Astrocyte of the cerebellum (primary cell): ENCODE measurements at places on chromosomes 4 and X.

GRCh38 chr4:1321486-1321885, 25.5 kb upstream of the UVSSA start:
- DNase-seq, result no peak

DNA sequence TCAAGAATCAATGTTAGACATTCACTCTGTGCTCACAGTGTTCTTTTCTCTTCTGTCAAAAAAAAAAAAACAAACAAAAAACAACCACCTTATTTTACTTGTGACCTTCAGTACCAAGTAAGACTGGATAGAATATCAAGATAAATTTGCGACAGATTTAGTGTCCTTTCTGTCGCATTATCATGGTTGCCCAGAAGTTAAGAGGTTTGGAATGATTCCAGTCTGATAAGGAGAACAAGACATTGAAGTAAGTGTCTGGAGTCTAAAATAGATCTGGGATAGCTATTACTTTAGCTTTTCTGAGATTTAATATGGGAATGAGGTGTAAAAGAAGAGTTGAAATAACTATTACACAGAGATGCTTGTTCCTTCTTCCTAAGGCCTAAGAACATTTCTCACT, 31.7 kb downstream of the SNCA start:
- no peak for DNase-seq

- DNase-seq, result no peak
Observed at GRCh38 chrX:120251471-120252011, 929 bp downstream of the ZBTB33 start.

DNA sequence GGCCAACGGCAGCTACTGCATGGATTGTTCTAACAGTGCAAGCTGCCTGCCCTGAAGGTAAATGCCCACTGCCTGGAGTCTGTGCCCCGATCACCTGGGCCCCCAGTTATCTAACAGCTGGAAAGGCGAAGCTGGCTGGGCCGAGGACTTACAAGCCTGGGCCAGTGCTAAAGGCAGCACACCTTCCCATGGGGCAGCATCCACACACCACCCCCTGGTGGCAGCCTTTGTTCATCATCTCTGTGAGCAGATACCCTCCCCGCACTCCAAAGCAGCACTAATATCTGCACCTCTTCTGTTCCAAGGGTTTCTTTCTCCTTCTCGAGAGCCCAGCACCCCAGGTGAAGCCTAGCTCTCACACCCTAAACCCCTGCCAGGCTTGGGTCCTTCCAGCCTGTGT, 7.6 kb downstream of the SLC2A9 start:
- DNase-seq, result no peak

- DNase-seq, result no peak
Observed at GRCh38 chr4:153221783-153222706, 17.8 kb downstream of the TRIM2 start.

DNA sequence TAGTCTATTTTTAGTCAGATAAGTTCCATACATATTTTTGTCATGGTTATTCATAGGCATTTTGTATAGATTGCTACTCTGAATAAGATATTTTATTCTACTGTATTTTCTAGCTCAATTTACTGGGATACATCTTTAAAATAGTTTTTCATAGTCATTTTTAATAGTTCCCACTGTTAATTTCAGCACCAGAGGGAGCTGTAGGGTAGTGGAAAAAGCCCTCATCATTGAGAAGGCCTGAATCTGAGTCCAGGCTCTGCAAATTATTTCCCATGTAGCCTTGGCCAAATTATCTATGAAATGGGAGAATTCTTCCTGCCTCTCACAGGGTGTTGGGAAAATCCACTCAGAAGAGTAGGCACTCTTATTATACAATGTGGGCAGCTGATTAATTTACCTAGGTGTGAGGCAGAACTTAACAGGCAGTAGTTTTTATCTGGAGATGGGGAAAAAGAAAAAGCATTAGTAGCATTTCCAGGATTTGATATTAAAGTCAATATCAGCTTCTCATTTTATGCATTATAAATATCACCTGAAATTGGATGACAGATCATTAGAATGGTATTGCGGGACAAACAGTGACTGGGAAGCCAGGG, 102.9 kb upstream of the PAQR3 start:
- peak; percentile 32 for DNase-seq

GRCh38 chr4:114019969-114020358, 40.5 kb upstream of the ARSJ start:
- no peak for DNase-seq

DNA sequence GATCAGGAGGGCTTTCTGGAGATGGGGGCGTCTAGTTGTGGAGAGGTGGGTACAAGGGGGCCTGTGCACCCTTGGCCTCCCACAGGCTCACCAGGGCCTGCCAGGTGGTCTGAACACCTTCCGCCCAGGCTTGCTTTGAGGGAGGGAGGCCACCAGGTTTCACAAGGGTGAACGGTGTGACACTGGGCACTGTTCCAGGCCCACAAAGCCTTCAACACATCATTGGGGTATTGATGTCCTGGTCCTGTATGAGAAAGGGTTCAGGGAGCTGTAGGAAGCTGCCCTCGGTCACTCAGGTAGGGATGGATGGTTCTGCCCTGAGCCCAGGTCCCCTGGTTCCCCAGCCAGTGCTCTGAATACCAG, 6.0 kb downstream of the HTRA3 start:
- no peak for DNase-seq

DNA sequence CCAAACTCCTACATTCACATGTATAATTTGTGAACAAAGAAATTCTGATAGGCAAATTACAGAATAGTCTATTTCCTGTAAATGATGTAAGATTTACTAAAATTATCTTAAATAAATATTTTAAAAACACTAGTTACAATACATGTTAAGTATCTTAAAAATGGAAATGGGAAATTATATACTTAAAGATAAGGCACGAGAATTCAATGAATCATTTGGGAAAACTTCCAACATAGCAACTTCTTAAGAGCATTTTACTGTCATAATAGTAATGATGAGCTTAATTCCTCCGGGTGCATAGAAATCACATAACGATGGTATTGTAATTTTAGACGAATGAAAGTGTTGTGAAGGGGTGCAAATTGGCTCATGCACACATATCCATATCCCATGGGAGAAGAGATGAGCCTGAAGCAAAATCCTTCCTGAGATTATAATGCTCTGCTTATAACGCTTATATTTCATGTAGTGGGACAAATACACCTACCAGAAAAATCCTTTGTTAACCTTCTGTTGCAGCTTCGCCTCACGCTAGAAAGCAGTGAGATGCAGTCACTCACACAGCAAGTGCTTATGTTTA, 873.5 kb downstream of the PDHA2 start:
- DNase-seq, result no peak

DNA sequence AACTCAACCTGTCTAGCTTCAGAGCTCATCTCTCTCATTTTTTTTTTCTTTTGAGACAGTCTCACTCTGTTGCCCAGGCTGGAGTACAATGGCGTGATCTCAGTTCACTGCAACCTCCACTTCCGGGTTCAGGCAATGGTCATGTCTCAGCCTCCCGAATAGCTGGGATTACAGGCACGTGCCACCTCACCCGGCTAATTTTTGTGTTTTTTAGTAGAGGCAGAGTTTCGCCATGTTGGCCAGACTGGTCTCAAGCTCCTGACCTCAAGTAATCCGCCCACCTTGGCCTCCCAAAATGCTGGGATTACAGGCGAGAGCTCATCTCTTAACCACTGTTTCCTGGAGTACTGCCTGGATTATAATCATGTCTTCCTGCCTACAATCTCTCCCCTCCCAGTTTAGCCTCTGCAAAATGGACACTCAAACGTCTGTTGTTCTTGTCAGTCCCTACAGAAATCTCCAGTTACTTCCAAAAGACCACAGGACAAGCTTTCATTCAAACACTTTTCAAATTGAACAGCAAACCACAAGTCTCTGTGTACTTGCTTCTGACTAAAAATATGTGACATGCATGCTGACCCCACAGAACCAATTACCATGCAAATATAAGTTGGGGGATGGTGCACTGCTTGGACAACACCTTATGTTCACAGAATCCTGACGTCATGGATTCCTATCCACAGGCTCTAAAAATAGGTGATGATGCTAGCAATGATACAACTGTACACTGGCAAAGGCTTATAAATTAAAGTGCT, 137.2 kb downstream of the SH3KBP1 start:
- no peak for DNase-seq

DNA sequence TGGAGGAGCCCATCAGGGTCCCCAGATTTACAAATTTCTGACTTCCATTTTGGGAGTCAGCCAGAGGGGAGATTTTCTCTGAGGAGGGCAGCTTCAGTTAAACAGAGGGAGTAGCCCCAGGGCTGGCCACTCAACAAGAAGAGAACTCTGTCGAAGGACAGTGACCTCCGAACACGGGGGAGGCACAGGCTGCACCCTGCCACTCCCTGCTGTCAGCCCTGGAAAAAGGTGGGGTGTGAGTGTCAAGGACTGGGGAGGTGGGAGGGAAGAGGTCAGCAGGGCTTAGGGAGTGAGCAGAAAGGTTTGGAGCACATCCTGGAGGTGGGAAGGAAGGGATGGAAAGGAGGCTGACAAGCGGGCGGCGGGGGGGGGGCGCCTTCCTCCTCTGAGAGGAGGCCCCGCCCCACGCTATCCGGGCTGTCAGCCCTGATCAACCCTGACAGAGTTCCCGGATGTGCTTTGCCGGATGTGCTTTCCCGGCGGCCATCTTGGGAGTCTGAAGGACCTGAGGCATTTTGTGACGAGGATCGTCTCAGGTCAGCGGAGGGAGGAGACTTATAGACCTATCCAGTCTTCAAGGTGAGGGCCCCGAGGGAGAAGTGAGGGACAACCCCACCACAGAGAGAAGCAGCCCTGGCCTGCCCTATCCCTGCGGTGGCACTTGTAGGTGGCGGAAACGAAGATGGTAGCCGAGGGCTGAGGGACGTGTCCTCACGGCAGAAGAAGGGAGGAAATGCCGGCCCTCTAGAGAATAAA, at the start of gene MAGEC1:
Gene MAGEC1, plus strand, starts transcription at position 495 of the 756 bp plus-strand sequence. CDS start 1,179 bp downstream, outside the sequence.
- no peak for DNase-seq

GRCh38 chrX:57821703-57822387, 88.4 kb downstream of the ZXDA start:
- peak; percentile 1 for DNase-seq

- no peak for DNase-seq
Observed at GRCh38 chr4:100841911-100842310, 324.1 kb upstream of the EMCN start.

GRCh38 chrX:129091097-129091496, 432.2 kb downstream of the SMARCA1 start:
- no peak for DNase-seq

GRCh38 chr4:140049849-140050637, 103.9 kb downstream of the MAML3 start:
- no peak for DNase-seq

DNA sequence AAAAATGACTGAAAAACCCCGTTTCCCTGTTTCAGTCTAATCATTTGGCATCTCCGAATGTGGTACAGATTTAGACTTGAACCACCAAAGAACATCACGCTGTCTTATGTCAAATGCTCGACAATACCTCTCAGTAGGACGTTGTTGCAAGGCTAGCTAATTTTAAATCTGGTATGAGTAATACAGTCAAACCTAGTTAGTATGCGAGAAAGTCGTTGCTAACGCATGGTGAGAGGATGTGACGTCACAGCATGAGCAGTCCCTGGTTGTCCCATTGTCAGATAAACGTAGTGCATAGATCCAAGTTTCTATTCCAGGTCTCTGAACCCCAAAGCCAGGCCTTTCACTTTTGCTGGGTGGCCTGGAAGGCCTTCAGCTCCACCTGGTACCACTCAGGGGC, 44.7 kb downstream of the SETD7 start:
- DNase-seq, result peak; percentile 41

- DNase-seq, result no peak
Observed at GRCh38 chr4:93710847-93711430, 117.6 kb upstream of the ATOH1 start.

DNA sequence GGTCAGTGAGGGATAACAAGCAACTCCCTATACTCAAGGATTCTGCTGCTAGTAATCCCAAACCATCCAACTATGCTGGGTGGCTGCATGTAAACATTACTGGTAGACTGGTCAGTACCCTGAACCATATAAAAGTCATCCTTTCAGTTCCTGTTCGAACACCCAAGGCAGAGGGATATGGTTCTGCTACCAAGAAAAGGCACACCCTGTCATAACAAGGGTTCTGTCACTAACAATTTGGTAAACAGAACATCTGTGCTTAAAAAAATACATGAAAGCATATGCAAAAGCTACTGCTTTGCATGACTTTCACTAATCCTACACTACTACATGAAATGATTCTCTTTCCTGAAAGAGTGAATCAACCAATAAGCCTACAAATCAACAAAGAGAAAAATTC, 76.8 kb upstream of the MCF2 start:
- no peak for DNase-seq

- DNase-seq, result no peak
Observed at GRCh38 chrX:7133050-7133440, 14.5 kb upstream of the STS start.

DNA sequence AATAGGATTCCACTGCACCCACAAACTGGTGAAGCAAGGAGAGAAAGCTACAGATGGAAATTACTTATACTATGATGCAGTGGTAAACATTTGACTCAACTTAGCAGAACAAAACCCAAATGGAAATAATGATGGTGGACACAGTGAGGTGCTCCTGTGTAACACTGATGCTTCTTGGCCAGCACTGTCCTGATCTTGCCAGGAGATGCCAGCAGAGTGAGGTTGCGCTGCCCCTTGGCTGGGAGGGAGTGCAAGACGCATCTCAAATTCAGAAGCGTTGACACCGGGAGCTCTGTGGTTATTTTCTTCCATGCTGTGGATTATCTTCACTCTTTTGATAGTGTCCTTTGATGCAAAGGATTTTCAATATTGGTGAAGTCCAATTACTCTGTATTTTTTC, 22.0 kb upstream of the ARSH start:
- no peak for DNase-seq

GRCh38 chrX:128165884-128166408, 113.7 kb upstream of the ACTRT1 start:
- DNase-seq, result no peak

- DNase-seq, result no peak
Observed at GRCh38 chr4:41751449-41752061, 3.0 kb upstream of the PHOX2B start.

- DNase-seq, result peak; percentile 36
Observed at GRCh38 chr4:129429581-129430320, 333.8 kb downstream of the C4orf33 start.

GRCh38 chr4:95517576-95518345, 31.0 kb downstream of the UNC5C start:
- no peak for DNase-seq

DNA sequence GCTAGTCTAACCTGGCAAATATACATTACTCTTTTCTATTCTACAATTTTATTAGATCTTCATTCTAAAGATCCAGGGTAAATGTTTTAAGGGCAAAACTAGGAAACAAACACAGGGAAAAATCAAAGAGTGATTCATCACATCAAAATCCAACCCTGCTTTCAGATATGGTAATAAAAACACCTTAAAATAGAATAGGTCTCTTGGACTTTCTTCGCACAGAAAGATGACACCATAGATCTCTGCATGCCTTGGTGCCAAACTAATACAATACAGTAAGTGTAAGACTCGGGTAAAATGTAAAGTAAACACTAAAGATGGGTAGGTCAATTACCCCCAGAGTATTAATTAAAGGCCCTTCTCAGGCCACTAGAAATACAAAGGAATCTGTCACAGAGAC, 34.2 kb downstream of the LDB2 start:
- DNase-seq, result no peak

DNA sequence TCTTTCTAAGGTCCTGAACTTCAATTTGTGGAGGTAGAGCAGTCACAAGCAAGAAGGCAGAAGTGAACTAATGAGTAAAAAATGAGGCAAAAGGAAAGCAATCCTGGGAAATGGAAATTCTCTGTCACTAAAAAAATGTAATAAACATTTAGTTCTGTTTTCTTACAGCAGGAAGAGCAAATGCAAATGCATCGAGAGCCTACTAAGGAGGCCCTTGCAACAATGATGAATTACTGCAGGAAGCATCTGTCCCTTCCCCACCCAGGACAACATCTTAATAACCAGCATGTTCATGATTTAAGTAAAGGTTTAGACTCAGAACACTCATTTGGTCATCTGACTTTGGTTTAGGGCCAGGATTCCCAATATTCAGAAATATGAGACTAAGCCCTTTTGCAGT, 341.4 kb upstream of the NOCT start:
- DNase-seq, result no peak
